ENCODE measurements at places on chromosomes 3 and 15. TPM values are rescaled to one million over a fixed set of nuclear protein-coding genes. Genes with fewer than 3 reads are reported as not detected.

The EPM2AIP1 gene
- total RNA-seq = 13.9 TPM

The CCDC9B gene
- 19.3 TPM for total RNA-seq

The MKRN3 gene
- total RNA-seq = not detected

The C3orf33 gene
- total RNA-seq = 5.9 TPM

The NR1I2 gene
- 0.87 TPM for total RNA-seq

The RASL12 gene
- total RNA-seq = 41.4 TPM

- no peak for DNase-seq
These were observed 413.3 kb downstream of the CNTN6 start for GRCh38 chr3:1506090-1506489.

DNA sequence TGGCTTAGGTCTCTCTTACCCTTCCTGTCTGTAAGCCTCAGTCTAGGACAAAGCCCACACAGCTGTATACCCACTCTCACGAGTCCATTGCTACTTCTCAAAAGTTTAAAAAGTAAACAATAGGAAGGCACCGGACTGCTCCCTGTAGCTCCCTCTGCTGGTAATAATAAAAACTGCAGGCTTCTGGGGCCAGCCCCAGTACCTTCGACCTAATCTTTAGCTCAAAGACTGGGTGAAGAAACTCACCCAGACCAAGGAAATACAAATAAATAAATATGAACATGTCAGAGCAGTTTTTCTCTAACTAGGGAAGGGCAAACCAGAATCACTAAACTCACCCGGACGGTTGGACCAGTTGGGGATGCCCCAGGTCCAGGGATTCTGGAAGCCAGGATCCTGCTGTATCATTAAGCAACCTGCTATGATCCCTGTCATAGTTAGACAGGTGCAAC is 5.0 kb downstream of the FAM219B start:
- DNase-seq = peak; percentile 65

DNA sequence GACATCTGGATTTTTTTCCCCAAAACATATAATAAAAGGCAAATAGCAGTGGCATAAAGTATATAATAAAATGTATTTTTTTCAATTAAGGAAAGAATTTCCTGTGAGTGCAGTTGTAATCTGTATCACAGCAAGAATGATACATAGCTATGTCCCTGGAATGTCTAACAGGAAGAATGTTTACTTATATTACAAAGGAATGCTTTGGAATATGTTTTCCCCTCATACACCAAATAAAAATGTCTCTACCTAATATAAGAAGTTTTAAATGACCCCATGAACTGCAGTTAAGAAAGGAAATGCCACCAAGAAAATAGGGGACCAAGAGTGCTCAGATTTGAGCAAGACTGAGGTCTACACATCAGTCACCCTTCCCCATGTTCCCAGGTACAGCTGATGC is 38.0 kb upstream of the ATP11B start:
- no peak for DNase-seq

DNA sequence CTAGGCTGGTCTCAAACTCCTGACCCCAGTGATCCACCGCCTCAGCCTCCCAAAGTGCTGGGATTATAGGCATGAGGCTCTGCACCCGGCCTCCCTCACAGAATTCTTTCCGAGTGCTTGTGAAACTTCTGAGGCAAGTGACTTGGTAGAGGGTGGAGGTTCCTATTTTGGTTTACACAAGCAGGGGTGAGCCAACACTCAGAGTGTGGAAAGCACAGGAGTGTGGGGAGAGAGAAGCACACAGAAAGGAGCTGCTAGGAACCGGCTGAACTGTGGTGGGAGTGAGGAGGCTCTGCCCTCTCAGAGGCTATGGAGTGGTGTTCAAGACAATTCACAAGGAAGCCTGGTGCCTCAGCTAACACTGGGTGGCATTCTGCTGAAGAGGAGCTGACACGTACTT is 7.7 kb downstream of the CAPN3 start:
- DNase-seq = no peak

DNA sequence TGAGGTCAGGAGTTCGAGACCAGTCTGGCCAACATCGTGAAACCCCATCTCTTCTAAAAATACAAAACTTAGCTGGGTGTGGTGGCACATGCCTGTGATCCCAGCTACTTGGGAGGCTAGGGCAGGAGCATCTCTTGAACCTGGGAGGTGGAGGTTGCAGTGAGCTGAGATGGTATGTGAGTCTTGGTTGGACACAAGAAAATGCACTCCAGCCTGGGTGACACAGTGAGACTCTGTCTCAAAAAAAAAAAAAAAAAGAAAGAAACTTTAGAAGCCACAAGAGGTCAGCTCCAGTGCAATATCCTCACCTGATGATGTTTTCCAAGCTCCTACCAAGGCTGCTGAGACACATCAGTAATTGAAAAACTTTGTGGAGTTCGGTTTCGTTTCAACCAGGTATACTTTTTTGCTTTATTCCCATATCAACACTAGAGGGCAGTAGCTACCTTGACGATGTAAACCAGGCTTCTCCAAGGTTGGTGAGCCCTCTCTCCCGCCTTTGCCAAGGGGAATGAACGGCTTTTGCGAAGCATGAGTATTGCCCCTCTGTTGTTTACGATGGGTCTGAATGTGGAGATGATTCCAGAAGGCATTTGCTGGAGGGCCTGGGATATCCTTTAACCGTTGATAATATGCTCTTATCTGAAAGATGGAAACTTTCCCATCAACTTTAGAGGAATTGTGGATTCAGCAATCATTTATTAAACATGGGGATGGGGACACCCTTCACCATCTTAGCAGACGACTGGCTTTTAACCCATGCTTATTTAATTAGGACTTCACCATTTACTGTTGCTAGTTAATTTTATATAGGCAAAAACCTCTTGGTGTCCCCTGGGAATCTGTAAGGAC is 202.8 kb downstream of the SV2B start:
- DNase-seq = peak; percentile 13

GRCh38 chr3:190614226-190615059 is 100.6 kb downstream of the IL1RAP start:
- DNase-seq = no peak

GRCh38 chr3:112857526-112857925 is 10.9 kb upstream of the CD200R1L start:
- DNase-seq = no peak

DNA sequence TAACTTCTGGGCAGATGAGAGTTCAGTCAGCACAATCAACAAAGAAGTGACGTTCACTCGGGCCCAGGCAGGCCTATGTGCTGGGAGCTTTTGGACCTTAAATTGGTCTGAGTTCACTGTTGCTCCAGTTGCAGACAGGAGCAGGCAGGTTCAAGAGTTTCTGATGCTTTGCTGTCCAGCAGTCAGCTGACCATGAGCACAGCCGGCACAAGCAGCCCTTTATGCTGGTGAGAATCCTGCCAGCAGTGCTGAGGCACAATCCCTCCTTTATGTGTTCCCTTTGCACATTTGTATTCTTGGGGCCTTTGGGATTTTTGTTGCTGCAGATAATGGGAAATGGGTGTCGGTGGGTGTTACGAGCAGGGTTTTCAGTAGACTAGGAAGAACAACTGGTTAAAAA is 81.2 kb upstream of the GOLGA8J start:
- peak; percentile 32 for DNase-seq

GRCh38 chr3:5021116-5022092 is 42.2 kb downstream of the BHLHE40 start:
- DNase-seq = no peak

DNA sequence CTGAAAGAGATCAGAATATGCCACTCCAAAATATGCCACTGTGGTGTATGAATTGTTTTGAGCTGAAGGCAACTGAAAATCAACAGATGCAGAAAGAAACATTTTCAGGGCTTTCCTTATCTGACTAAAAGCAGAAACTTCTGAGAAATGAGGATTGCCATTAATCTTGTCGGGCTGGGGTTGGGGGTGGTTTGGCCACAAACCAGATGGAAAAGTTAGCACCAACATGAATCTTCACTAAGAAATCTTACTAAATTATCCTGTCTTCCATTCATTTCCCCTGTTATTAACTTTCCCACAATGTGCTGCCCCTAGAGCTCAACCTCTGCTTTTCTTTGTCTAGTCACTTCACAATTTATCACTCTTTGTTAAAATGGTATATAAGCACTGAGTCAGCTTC is 229.9 kb upstream of the GADL1 start:
- no peak for DNase-seq

- DNase-seq = peak; percentile 76
These were observed 108.1 kb upstream of the THBS1 start for GRCh38 chr15:39472621-39473297.

GRCh38 chr3:95459706-95460105 is 1354.7 kb upstream of the EPHA6 start:
- no peak for DNase-seq

- DNase-seq = no peak
These were observed 142.6 kb downstream of the SATB1 start for GRCh38 chr3:18282507-18282906.

DNA sequence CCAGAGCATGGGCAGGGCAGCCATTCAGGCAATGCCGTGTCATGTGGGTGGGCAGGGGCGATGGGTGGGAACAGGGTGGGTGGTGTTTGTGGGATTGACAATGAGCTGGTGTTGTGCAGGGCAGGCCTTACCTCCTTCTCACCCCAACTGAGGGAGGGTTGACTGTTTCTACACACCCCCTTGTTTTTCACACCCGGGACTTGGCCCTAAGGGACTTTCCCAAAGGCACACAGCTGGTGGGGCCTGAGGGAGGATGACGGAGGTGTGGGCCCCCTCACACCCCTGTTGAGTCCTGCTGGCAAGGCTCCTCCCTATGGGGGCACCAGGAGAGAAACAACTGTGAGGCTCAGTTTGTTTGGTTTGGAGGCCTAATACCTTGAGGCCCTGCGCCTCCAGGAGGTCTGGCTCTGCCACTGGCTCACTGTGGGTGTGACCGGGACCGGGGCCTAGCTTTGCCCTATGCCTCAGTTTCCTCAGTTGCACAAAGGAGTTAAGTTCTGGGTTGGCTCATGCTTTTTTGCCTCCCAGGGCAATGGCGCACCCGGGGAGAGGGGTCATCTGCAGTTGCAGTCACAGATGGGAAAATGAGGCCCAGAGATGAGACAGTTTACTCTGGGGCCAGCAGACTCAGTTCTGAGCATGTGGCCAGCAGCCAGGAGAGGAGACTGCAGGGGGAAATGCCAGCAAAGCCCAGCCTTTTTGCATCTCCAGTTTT is 5.1 kb upstream of the DNAH1 start:
- DNase-seq = no peak

All from tibial nerve (tissue), 4 donors.